PC-9 (cell line): ENCODE measurements at places on chromosomes 6 and 20. TPM values are rescaled to one million over a fixed set of nuclear protein-coding genes. Genes with fewer than 3 reads are reported as not detected.
A peak's percentile ranks its signal among the peaks of the same experiment; 100 is the strongest.

Gene AKAP12
- 9.2 and 12.6 TPM in 2 replicates for total RNA-seq

Gene HTR1E
- not detected in 2 replicates for total RNA-seq

Gene HLA-DOA
- total RNA-seq: not detected in 2 replicates

Gene IL17A
- not detected in 2 replicates for total RNA-seq

Gene OR12D3
- not detected in 2 replicates for total RNA-seq

GRCh38 chr6:143961886-143962878 lies 45.9 kb downstream of the PLAGL1 start:
- peak; percentile 68 for DNase-seq

DNA sequence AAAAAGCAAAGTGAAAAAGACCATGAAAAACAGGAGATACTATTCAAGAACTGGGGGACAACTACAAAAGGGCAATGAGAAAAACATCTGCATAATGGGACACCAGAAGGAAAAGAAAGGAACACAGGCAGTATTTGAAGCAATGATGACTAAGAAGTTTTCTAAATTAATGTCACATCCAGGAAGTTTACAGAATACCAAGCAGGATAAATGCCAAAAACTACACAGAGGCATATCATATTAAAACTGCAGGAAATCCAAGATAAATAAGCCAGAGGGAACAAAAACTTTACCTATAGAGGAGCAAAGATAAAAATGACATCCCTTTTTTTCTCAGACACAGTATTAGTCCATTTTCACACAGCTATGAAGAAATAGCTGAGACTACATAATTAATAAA lies 193.0 kb downstream of the ERMARD start:
- DNase-seq: no peak

DNA sequence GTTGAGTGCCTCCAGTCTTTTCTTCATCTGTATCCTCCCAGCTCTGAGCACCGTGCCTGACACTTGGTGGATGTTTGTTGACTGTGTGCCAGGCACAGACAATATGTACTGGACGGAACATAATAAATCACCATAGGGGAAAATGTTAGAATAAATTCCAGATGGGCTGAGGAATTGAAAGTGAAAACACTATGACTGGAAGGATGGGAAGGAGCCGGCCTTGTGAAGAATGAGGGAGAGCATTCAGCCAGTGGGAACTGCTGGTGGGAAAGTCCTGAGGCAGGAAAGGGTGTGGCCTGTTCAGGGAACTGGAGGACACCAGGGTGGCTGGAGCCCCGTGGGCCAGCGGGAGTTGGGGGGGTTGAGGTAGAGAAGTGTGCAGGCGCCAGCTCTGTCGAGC lies 75.4 kb downstream of the MTHFD1L start:
- DNase-seq: no peak

DNA sequence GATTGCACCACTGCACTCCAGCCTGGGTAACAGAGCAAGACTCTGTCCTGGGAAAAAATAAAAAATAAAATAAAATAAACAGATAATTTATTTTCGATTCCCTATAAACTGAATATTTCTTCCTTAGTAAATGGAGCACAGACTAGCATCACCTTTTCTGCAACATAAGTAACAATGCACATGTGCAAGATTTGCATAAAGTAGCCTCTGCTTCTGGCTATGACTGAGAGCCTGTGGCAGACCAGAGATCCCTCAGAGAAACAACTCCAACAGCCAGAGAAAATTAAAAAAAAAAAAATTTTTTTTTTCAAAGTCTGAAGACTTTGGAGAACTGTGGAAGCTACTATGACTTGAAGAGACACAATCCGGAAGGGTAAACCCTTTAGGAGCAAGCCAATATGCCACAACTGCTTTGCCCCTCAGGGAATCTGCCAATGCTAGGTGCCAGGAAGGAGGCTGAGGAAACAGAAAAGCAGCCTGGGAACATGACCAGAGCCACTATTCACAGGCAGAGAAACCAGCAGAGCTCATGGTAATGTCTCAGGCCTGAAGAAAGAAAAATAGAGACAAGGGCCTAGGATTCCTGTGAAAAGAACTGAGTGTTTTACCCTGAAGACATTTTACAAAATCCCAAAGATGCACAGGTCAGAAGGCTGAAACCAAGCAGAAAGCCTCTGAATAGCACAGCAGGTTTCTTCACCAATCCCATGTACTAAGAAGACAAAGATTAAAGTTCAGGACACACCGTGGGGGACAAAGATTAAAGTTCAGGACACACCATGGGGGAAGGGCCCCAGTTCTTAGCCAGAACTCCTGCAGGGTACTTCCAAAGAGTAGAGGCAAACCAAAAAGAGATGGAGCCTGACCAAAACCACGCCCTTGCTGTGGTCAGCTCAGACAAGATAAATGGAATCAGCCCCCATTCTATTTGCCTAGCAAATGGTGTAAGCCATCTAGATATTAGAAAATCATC lies 25.8 kb downstream of the B4GALT5 start:
- DNase-seq: no peak

DNA sequence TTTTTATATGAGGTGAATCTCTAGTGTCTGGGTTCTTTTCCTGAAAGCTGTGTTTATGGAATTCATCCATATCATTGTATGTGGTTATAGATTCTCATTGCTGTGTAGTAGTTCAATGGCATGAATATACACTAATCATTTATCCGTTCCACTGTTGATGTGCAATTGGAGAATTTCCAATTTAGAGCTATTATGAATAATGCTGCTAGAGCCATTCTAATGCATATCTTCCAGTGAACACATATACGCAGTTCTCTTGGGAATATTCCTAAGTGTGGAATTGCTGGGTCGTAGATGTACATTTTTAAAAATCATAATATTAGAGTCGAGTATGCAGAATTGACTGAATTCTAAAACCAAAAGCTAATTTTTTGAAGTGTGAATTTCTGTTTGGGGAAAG lies 327.5 kb upstream of the JAG1 start:
- DNase-seq: no peak
